ENCODE measurements at places on chromosomes 4 and X.

GRCh38 chr4:38516190-38516589 lies 147.8 kb upstream of the KLF3 start:
- DNase-seq = no peak

DNA sequence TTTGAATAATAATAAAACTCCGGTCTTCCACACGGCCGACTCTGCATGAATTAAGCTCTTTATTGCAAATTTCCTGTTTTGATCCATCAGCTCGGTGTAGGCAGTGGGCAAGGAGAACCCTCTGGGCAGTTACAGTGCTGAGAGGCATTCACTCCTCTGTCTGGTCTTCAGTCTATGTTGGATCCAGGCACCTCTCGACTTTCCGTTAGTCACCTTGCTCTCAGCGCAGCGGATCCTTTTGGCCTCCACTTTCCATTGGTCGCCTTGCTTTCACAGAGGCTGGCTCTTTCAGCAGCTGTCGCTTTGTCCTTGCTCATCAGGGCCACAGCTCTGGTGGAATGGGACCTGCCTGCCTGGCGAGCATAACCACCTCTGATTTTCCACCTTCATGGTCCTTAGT lies 52.9 kb downstream of the TRMT44 start:
- no peak for DNase-seq

GRCh38 chr4:109275066-109275745 lies 27.3 kb downstream of the COL25A1 start:
- DNase-seq = no peak

DNA sequence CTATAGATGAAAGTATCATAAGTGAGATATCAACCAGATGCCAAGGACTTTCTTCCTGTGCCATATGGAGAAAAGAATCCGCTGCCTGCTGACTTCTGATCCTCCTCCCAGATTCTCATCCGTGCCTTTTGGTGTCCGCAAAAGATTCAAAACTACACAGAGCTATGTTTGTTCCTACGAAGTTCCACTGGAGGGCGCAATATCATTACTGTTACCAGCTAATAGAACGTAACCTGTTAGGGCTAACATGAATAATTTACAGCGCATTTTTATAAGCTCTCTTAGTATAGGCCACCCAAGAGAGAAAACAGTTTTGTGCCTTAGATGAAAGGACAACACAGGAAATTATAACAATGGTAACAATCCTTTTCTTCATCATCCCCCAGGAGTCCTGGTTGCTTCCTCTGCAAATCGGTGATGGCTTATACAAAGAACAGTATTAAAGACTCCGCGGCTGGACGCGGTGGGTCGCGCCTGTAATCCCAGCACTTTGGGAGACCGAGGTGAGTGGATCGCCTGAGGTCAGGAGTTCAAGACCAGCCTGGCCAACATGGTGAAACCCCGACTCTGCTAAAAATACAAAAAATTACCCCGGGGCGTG lies 22.8 kb upstream of the CENPVL3 start:
- no peak for DNase-seq

- no peak for DNase-seq
Measured at GRCh38 chr4:81876106-81876505, 404.4 kb upstream of the RASGEF1B start.
